GM04504 (cell line): ENCODE measurements at places on chromosomes 12 and 14.
A peak's percentile ranks its signal among the peaks of the same experiment; 100 is the strongest.

GRCh38 chr12:83082690-83083276 lies 396.1 kb downstream of the TMTC2 start:
- no peak for DNase-seq

DNA sequence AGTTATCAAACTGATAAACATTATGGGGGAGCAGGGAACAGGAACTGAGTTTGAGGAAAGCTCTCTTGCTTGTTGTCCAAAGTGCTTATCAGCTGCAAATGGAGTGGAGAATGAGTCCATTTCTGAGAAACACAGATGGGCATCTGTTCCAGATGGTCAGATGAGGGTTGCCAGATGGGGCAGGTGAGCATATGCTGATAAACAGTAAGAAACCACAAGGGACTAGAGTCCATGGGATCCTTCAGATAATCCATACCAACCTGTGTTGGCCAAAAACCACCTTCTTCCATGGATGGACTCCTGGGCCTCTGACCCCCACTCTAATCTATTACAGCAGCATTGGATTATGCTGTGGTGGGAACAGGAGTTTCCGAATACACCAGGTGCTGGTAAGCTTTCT lies 38.3 kb downstream of the GNS start:
- no peak for DNase-seq

DNA sequence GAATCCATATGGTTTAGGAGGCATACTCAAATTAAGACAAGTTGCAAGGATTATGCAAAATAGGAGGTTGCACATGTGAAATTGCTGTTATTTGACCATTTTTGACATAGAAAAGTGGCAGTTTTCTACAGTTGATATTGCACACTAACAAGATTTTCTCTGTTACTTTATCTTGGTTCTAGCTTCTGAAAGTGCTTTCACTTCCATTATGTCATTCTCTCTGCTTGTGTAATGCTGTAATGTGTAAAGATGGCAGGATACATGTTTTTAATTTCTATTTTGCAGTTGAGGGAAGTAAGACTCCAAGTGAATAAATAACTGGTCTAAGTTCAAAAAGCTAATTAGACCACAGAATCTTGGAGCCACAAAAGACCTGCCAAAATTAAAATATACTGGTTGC lies 60.6 kb downstream of the MYRFL start:
- DNase-seq = no peak

- no peak for DNase-seq
Measured at GRCh38 chr12:11596141-11596540, 53.3 kb upstream of the ETV6 start.

DNA sequence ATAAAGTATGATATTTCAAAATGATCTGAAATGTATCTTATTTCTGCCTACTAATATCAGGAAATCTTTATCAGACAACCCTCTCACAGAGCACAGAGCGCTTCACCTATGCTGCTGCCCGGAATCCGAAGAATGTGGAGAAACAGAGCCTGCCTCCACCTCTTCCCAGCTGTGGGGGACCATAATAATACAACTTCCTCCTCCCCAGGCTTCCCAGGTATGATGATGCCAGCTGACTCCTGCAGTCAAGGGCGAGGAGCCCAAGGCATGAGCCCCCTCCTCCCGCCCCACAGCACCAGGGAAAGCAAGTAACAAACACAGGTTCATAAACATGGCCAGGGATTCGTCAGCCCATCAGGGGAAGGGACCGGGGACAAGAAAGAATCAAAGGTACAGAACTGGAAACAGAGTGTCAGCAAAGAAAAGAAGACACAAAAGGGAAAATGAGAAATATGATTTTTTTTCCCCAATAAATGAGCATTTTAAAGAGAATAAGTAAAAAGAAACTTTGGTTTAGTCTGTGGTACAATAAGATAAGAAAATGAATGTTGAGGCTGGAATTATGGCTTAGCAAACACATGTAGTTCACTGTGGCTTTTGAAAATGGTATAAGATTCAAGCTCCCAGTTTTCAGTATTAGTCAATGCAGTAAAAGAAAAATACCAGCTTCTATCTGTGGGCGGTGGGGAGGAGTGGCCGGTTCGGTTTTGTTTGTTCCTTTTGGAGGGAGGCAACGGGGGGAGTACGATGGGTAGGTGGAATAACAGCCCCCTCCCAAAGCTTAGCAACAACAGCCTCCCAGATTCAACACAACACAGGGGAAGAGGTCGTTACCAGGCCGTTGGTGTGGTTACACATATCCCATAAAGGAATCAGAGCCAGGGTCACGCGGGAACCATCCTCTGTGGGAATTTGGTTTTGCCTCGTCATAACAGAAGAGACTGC lies 68.3 kb downstream of the SETD3 start:
- no peak for DNase-seq

DNA sequence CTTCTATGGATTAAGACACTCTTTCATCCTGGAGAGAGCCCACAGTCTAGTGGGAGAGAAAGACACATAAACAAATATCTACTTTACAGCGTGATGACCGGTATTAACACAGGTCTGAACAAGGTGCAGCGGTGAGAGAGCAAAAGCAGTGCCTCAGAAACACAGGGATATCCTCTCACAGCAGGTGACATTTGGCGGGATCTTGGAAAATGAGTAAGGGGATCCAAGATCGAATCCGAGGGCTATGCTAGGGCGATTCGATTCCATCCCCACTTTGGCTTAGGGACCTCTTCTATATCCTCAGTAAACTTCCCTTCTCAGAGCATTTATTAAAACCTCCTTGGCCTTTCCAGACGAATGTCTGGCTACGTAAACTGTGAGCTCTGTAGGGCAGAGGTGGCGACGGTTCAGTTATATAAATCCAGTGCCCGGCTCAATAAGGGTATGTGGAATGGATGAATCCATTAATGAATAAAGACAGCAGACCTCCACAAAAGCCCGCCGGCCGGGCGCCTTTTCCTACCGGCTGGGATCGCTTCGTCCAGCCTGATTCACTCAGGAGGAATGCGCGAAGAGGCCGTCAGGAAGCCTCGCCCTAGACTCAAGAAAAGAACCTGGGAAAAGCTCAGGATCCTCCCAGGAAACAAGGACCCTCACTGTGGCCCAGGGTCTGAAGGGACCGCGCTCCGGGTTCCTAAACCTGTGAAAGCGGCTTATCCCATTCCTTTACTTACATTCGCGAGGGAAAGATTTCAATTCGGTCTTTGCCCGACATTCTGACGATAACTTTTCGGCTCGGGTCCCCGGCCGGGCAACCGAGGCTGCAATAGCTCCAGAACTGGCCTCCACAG lies 455 bp downstream of the ATP6V1D start:
- peak; percentile 25 for DNase-seq

DNA sequence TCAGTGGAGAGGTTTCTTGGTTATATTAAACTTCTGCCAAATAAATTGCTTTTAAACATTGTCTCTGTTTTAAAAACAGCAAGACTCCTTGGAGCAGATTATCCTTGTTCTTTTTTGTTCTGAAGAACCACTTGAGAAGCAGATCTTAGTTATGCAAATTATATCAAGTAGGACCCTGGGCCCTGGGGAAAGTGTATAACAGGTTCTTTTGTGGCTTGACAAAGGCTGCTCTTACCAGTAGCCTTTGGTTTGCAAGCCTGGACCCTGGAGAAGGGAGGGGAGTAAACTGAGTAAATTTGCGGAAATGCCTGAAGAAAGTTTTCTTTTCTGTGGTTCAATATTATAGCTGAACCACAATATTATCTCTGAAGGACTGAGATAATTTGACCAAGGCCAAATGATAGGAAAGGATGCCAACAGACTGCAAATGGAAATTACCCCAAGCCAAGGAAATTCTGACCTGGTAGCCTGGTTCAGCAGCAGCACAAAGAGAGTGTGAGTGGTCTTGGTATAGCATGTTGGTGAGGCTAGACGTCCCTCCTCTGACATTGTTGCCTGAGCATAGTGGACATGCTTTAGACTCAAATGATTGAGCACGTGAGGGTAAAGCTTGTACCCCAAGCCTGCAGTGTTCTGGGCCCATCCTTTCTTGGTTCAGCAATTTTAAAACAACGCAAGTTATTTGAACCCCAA lies 30.4 kb upstream of the SIX1 start:
- no peak for DNase-seq

DNA sequence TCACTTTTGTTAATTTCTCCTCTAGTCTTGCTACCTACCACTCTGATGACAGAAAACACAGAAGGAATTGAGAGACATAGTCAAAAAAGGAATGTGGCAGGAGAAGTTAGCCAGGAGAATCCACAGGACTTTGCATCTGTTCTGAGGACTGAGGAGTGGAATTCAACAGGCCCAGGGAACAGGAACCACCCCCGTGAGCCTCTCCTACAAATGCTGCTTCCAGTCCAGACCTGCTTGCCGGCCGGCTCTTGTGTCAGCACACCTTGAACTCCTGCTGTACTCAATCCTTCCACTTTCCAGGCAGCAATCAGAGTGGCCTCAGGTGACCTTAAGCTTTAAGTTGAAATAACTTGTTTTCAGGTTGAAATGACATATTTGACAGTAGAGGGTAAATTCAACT lies 903.1 kb downstream of the BCL11B start:
- DNase-seq = no peak

- no peak for DNase-seq
Measured at GRCh38 chr12:123713823-123714585, 1.9 kb downstream of the ATP6V0A2 start.

DNA sequence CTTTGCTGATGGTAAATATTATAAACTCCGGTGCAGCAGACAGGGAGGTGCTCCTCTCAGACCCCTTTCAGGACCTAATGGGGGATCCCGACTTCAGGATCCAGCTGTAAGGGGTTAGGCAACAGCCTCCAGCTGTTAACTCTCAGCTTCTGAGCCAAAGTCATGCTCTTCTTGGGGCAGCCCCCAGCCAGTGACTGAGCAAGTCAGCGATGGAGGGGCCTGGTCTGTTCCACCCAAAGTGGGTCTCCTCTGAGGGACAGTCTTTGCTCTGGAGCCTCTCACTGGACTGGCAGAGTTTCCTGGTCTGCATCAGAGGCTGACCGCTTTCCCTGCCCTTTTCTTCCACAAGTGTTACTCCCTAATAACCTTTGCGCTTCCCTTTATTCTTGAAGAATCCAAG lies 184.2 kb upstream of the DIO3 start:
- no peak for DNase-seq

DNA sequence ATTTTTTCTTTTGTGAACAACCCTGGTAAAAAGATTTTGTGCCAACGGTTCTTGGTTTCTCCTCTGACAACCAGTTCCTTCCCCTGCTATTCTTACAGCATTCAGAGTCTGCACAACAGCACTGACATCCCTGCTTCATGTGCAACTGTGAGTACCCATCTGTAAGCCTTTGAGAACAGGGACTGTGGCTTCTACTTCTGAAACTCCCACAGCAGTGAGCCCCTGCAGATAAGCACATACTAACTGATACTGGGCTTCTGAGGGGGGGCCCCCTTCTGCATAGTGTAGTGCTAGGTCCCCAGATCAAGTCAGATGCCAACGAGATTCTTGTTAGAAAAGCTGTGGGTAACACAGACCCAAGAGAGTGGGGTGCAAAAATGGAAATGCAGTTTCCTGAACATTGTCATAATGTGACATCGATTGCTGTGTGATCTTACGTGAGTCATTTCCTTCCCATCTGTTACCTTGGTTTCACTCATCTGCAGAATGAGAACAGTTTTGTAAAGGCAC lies 11.1 kb upstream of the NINJ2 start:
- DNase-seq = no peak

GRCh38 chr14:68380329-68380741 lies 412.5 kb downstream of the ZFP36L1 start:
- no peak for DNase-seq

GRCh38 chr14:106417224-106418049 lies 891.1 kb downstream of the TMEM121 start:
- no peak for DNase-seq

DNA sequence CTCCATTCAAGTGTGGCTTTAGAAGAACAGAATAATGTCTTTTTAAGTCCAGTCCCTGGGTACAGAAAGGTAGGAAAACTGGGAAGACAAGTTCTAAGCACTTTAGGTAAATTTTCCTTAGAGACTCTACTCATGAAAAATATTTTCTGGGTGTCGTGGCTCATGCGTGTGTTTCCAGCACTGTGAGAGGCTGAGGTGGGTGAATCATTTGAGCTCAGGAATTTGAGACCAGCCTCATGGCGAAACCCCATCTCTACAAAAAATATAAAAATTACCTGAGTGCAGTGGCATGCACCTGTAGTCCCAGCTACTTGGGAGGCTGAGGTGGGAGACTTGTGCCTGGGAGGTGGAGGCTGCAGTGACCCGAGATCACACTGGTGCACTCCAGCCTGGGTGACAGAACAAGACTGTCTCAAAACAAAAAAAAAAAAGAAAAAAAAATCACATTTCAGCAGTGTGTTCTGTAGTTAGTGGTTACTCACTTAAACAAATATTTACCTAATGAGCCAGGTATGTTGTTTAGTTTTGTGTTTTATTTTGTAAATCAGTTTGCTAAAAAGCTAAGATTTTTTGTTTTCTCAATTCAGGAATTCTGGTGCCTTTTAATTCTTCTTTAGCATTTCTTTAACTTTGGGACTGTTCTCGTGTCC lies 52.3 kb upstream of the RD3L start:
- no peak for DNase-seq

GRCh38 chr14:58430156-58430555 lies 2.6 kb downstream of the KIAA0586 start:
- DNase-seq = no peak

GRCh38 chr12:127519779-127520178 lies 747.2 kb upstream of the TMEM132C start:
- no peak for DNase-seq

GRCh38 chr14:71362920-71363584 lies 455.8 kb downstream of the PCNX1 start:
- peak; percentile 24 for DNase-seq

DNA sequence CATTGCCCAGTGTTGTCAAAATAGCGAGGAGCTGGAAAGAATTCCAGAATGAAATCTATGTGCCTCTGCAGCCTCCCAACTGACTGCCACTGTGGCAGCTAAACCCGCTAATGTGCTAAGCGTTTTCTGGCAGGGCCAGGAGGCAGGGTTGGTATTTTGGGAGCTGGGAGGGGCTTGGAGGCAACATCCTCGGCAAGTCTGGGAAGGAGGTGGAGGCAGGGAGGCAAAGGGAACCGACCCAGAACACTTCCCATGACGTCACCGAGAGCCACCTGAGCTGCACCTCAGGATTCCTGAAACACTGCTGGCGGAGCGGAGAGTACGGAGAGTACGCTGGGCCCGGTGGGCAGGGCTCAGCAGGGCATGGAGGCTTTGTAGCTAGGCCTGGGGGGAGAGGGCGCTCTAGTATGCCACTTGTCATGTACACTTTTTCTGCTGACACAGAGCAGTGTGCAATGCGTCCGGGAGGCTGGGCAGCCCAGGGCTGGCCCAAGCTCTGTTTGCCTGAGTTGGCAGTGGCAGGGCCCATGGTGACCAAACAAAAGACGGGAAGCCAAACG lies 81.5 kb downstream of the DPF3 start:
- no peak for DNase-seq

DNA sequence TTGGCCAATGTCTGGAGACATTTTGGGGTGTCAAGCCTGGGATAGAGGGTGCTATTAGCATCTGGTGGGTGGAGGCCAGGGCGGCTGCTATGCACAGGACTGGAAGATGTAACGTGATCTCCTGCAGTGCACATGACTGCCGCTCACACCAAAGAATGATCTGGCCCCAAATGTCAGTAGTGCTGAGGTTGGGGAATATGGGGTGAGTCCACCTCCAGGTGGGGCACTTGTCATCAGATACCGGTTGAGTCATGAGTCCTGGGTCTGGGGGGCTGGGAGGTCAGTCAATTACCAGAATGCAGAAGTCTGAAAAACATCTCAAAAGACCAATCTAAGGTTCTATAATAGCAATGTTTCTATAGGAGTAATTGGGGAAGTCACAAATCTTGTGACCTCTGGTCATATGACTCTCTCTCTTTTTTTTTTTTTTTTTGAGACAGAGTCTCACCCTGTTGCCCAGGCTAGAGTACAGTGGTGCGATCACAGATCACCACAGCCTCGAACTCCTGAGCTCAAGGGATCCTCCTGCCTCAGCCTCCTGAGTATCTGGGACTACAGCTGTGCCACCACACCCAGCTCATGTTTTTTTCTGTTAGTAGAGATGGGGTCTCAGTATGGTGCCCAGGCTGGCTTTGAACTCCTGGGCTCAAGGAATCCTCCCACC lies 6.0 kb upstream of the SDSL start:
- DNase-seq = no peak
